Bronchial epithelial cell (primary cell): ENCODE measurements at places on chromosomes 7 and 10.

DNA sequence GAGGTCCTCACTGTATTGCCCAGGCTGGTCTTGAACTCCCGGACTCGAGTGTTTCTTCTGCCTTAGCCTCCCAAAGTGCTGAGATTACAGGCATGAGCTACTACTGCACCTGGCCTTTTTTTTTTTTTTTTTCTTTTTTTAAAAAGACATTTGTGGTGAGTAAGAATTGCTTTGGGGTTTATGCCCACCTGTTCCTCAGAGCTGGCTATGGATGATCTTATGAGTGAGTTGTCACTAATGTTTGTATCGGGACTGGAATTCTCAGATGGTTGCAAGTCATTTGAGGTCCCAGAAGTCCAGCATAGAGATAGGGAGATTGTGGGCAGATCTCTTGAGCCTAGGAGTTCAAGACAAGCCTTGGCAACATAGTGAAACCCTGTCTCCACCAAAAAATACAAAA, 35.2 kb downstream of the ZRANB1 start:
- DNase-seq = no peak

DNA sequence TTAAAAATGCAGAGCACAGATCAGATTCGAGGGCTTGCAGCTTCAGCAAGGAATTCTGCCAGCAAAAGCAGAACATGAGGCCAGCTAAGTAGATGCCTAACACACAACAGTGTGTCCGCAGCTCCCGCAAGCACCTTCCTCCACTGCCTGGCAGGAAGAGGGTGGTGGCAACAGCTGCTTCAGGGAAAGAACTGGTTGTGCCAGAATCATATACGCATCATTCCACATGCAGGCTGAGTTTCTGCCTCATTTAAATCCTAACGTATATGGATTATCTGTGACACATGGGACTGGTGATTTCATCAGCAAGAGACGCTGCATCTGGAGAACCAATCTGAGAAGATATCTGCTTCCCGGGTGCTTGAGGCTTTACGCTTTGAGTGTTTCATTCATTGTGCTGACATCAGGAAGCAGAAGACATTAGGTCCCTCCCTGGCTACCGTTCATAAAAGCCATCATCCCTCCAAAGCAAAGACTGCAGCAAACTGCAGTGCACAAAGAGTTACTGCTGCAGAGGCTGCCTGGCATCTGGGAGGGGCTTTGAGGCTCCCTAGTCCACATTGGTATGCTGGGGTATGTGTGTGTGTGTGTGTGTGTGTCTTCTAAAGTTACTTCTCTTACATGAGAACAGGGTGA, 78.8 kb downstream of the FAM13C start:
- peak; percentile 18 for DNase-seq

DNA sequence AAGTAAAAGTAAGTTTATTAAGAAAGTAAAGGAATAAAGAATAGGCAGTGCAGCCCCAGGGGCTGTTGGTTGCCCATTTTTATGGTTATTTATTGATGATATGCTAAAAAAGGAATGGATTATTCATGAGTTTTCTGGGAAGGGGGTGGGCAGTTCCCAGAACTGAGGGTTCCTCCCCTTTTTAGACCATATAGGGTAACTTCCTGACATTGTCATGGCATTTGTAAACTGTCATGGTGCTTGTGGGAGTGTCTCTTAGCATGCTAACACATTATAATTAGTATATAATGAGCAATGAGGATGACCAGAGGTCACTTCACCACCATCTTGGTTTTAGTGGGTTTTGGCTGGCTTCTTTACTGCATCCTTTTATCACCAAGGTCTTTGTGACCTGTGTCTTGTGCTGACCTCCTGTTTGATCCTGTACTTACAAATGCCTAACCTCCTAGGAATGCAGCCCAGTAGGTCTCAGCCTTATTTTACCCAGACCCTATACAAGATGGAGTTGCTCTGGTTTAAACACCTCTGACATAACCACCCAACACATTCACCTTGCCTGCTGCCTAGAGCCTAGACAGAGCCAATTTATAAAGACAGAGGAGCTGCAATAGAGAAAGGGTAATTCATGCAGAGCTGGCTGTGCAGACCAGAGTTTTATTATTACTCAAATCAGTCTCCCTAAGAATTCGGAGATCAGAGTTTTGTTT, 10.9 kb upstream of the ERCC6 start:
- peak; percentile 38 for DNase-seq

DNA sequence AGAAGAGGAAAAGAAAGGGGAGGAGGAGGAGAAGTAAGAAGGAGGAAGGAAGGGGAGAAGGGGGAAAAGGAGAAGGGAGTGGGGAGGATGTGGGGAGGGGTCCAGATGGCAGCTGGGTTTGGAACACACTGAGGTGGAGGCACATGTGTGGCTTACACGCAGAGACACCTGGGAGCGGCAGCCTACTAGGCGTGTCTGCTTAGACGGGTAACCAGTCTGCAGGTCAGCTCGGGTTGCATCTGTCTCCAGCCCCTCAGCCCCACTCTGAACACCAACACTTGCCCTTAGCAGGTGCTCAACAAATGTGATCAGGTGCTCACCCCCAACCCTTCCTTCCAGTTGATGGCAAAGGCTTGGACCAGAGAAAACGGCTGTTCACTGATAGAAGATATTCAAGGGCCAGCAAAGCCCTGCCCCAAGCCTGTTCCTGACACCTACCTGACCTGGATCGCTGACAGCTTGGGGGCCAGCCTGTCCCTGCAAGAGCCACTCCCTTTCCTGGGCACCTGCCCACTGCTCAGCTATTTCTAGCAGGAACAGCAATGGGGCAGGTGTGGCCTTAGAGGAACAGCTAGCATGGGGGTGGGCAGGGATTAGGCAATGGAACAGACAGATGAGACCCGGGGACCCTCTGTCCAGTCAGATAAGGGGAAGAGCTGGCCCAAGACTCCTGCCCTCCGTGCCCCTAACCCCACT, 70.5 kb downstream of the SH3PXD2A start:
- no peak for DNase-seq

- DNase-seq = peak; percentile 58
Measured at GRCh38 chr7:26937939-26938623, 73.7 kb upstream of the SKAP2 start.

GRCh38 chr7:76262683-76263402, 39.6 kb upstream of the HSPB1 start:
- DNase-seq = peak; percentile 48

DNA sequence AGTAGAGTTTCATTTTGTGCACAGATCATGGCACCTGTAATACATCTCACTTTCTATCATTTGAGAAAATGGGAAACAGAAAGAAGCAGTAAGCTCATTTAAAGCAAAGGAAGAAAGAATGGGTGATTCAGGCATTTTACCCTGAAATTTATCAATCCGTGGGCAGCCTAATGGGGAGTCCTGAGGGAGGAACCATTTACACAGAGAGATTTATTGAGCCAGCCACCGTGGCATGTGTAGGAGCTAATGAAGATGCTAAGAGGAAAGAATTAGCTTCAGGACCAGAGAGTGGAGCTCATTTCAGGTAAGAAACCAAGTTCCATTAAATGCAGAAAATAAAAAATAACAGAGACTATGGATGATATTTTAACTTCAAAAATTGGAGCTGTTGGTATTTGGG, 443.4 kb upstream of the COBL start:
- no peak for DNase-seq

DNA sequence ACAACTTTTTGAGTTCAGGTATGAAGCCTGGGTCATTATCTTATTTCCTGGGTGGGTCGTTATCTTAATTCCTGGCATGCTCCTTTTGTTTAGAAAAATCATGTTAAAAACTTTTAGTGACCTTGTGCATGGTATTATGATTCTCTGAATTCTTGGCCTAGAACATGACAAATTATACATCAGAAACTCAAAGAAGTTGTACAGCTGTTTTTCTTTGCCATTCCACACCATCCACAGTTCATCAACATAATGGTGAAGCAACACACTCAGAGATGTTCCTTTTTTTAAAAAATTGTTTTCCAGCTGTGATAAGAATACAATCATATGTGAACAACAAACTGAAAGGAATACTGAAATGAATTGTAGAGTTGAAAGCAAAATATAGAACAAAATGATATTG, 149.2 kb upstream of the SEMA3D start:
- DNase-seq = no peak

DNA sequence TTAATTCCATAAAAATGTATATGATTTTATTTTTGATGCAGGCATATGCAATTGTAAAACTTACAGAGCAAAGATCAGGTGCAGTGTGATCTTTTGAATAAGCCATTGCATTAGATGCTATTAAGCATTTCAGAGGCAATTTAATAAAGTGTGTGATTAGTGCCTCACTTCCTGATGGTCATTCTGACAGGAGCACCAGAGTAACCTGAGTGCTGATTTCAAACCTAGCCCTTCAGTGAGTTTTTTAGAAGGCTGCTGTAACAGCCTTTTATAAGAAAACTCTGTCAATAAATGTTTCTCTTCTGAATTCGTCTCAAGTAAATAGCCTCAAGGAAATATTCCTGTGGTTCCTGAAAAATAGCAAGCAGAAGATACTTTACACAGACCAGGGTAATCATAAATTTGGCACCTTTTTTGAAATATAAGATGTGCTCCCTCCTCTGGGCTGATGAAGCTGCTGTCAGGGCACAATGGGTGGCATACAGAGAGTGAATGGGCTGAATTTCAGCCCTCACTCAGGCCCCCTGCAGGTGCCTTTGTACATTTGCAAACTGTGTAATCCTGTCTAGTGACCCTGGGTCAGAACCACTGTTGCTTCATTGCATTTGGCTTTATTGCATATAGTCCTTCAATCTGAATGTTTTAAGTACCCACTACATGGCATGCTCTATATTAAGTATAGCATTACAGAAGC, 193.7 kb upstream of the CSTF2T start:
- DNase-seq = peak; percentile 37

DNA sequence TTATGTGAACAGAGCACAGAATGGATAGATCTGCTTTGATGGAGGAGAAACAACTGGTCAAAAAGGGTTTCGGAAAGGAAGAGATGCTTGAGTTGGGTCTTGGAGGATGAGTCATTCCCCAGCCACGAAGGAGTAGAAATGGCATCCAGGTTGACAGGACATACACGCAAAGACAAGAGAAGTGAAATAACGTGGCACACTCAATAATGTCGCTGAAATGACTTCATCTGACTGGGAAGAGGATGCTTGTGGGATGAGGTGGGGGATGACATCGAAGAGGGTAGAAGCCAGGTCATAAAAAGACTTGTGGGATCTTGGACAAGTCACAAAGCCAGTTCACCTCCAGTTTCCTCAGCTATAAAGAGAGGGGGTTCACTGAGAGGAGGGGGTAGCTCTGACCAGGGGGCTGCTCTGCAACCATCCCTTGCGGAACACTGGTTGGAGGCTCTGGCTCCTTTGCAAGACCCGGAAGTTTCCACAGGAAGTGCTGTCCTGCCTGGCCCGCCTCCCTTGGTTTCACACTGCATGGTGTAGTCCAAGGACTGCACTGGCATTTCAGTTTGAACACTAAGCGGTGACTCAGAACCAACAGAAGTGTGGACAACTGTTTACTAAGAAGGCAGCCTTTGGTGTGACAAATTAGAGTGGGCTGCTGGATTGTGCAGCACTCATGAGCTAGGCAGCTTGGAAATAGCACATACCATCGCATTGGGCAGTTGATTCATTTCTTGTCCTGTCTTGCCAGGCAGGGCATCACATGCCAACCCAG, 189.9 kb upstream of the ADO start:
- DNase-seq = peak; percentile 95

GRCh38 chr7:48074204-48074654, 14.8 kb upstream of the UPP1 start:
- DNase-seq = no peak

- no peak for DNase-seq
Measured at GRCh38 chr7:138961159-138961558, 20.0 kb downstream of the KIAA1549 start.

DNA sequence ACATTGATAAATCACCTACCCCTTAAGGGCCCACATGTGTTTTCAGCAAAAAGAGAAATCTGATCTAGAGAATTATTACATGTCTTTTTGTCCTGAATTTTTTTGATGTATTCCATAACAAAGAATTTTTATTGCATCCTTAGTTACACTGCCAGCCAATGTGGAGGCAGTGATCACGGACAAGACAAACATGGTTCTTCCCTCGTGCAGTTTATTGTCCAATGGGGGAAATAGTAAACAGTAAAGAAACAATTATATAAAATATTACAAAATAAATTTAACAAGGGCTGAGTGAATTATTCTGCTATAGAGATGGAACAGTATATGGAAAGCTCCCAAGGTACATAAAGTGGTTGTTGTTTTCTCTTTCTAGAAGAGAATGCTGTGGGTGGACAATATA, 2.0 kb downstream of the STEAP2 start:
- no peak for DNase-seq

DNA sequence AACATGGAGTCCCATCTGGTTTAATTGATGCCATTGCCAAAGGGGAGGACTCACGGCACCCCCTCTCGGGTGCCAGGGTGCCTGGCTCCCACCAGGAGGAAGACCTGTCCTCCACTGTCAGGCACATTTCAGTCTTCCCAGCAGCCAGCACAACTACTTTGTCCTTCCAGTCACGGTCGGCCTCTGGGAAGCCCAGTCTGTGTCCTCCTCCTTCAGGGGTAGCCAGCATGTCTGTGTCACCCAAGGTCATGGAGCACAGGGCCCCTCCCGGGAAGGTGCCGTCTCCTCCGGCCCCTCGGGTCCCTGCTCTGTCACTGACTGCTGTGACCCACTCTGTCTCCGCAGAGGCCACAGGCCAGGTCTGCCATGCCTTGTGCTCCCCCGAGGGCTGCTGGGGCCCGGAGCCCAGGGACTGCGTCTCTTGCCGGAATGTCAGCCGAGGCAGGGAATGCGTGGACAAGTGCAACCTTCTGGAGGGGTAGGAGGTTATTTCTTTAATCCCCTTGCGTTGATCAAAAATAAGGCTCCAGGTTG, 142.4 kb downstream of the EGFR start:
- no peak for DNase-seq

DNA sequence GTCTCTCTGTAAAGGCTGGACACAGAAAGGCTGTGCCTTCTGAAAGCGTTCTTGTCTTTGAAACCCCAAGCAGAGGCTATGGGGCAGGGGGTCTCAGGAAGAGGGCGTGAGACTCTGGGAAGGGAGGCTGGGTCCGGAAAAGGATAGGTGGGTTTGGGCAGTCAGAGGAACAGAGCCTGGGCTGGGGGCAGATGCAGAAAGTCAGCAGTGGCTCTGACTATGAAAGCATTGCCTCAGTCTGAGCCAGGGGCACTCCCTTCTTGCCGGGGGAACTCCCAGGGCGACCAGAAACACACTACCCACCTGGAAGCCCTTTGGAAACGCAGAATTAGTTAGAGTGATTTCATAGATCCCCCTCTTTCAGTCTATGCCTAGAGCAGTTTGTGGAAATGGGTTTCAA, 72.0 kb downstream of the VWA2 start:
- no peak for DNase-seq
